GM20000 (cell line): ENCODE measurements at places on chromosomes 3 and 15.

DNA sequence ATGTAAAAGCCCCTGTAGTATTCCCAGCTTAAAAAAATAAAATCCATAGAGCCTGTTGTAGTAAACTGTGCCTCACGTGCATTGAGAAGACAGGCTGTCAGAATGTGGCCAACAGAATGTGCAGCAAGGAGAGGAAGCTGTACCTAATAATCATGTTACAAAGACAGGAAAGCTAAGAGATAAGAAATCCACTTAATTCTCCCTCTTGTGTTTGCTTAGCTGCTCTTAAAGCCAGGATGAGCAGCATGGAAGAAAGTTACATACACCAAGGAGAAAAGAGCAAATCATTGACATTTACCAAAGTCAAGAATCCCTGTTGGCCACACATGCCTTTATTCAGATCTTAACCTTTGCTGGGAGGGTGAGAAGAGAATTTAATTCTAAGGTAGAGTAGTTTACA is 85.9 kb downstream of the TNIK start:
- DNase-seq = no peak

DNA sequence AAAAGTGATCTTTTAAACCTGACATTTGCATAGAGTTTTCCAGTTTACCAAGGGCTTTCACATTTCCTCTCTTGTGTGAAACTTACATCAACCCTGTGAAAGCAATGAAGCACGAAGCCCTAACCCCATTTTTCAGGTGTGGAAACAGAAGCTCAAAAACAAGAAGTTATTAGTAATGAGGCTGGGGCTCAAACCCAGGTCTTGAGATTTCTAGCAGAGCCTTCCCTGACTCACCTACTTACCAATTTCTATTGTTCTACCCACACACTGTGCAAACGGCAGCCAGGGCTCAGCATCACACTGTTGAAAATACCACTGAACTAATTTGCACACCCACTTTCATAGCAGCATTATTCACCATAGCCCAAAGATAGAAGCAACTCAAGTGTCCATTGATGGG is 117.8 kb upstream of the IGF1R start:
- DNase-seq = no peak

DNA sequence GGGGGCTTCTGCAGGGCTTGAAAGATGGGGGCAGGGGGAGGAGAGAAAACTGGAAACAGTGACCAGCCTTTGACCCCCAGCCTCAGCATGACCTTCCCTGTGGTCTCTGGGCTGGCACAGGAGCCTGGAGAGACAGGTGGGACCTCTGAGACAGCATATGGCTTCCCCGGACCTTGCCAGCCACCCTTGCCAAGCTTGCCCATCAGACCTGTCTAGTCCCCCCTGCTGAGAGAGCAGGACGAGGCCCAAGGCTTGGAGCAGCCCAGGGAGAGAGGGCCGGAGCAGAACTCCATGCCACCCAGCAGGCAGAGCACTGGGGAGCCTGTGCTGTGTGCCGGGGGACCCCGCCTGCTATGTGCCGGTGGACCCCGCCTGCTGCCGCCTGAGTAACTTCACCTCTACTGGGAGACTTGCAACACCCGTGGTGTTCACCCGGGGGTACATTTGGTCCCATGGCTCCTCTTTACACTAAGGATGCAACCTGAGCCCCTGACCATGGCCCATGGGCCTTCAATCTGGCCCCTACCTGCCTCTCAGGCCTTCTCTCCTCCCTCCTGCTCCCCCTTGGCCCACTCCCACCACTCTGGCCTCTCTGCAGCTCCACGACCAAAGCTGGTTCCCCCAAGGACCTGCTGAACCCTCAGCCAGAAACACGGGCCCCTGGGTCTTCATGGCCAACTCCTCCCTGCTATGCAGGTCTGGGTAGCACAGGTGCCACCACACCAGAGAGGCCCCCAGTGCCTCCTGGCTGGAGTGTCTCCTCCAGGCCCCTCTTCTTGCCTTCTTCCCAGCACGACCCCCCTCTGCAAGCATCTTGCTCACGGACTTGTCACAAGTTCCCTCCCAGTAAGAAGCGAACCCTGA is 21.1 kb upstream of the SLC41A3 start:
- DNase-seq = no peak

DNA sequence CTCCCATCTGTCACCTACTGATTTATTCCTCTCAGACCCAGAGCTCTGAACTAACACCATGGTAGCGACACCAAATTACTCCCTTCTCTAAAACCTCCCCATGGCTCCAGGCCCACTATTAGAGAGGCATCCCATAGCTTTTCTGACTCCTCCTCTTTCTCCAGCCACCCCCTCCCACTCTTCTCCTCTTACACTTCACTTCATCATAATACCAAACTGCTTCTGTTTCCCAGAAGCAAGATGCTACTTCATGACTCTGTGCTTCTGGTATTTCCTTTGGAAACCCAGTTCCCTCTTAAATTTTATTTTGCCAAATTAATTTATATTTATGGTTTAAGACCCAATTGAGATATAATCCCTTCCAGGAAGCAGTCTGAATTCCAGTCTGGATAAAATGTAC is 465.1 kb upstream of the PDZRN3 start:
- no peak for DNase-seq
